ENCODE measurements at places on chromosomes 16 and 17.

GRCh38 chr16:46914556-46915201 lies 30.5 kb downstream of the GPT2 start:
- DNase-seq, result no peak

GRCh38 chr16:64184156-64184555 lies 937.7 kb downstream of the CDH11 start:
- no peak for DNase-seq

- no peak for DNase-seq
These were observed 29.0 kb upstream of the SSTR2 start for GRCh38 chr17:73135766-73136165.

- no peak for DNase-seq
These were observed 17.6 kb downstream of the RPH3AL start for GRCh38 chr17:334974-335481.

DNA sequence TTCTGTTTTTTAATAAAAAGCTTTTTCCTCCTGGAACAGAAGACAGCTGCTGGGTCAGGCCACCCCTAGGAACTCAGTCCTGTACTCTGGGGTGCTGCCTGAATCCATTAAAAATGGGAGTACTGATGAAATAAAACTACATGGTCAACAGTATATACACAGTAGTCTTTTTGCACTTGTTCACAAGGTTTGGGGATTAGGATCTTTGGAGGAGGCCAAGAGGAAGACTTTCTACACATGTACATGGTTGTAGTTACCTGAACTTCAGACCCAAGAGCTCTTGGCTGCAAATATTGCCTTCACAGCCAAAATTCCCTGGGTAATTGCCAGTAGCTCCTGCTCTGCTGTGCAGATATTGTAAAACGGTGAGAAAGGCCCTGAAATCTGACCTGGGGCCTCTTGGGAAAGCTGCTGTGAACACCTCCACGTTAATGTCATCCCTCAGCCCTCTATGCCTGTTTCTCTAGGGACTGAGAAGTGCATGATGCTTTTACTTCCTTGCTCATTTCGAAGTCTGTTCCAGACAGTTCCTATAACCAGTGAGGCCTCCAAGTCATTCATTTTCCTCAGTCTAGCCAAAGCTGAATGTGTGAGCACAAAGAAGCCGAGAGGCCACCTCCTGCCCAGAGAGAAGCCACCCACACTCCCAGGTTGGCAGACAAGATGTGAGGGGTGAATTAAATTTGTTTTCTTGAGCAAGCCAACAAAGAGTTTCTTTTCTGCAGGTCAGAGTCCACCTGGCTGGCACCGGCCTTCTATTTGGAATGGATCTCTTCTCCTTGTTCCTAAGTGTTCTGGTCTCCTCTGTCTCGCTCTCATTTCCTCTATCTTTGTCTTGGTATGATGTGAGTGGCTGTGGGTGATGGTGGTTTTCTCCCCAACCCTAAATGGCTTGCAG lies 15.9 kb downstream of the ANKRD40 start:
- DNase-seq, result no peak

DNA sequence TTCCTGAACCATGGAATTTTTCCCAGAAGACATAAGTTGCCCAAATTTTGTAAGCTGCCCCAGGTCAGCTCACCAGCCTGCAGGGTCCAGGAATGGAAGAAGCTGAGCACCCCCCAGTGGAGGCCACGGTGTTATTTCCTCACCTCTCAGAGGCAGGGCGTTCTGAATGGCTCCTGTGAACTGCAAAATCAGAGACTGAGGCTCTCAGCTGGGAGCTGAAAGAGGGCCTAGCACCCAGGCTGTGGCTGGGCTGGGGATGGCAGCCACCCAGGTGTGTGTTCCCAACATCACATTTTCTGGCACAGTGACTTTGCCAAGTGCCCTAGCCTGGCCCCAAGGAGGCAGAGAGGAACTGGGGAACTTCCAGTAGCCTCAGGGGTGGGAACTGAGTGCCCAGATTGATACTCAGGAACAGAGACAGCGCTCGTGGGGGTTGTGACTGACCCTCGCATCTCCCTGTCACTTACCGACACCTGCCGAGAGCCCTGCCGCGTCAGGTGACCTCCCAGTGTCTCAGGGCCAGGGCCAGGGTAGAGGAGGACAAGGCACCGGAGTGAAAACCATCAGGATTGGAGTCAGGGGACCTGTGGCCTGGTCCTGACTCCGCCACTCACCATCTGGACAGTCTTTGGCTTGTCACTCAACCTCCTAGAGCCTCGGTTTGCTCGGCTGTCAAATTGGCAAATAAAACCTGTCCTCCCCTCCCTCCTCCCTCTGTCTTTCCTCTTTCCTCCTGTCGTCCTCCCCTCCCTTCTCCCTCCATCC lies 11.3 kb downstream of the CACNG4 start:
- no peak for DNase-seq

- DNase-seq, result no peak
These were observed 17.9 kb downstream of the GINS2 start for GRCh38 chr16:85670840-85671239.

DNA sequence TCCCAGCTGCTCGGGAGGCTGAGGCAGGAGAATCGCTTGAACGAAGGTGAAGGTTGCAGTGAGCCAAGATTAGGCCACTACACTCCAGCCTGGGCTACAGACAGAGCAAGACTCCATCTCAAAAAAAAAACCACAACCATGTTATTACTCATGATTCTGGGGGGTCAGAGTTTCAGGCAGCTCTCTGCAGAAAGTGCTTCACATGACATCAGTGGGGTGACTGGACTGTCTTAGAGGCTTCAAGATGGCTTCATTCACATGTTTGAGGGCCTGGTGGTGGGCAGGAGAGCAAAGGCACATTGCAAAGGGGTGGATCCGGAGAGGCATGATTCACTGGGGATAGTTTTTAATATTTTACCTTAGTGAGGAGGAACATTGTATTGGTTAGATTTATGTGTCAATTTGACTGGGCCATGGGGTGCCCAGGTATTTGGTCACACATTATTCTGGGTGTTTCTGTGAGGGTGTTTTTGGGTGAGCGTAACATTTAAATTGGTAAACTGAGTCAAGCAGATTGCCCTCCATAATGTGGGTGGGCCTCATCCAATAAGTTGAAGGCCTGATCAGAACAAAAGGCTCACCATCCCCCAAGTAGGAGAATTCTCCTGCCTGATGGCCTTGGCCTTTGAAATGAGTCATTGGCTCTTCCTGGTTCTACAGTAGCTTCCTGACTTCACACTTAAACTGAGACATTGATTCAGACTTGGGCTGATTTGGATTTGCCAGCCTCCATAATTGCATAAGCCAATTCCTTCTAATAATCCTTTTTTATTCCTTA lies 109.8 kb downstream of the GOSR1 start:
- DNase-seq, result no peak

DNA sequence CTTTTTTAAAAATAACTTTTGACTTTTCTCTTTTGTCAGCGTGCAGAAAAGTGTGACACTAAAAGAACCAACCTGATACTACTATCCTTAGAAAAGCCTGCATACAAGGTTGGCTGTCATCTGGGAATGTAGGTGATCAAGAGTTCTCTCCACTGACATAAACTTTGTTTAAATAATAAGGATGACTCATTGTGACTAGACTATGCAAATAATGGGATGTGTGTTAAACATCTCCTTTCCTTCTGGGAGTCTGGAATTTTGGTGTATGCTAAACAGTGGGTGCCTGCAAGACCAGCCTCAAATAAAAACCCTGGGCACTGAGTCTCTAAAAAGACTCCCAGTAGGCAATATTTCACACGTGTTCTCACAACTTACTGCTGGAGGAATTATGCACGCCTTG lies 373.4 kb downstream of the CNTNAP4 start:
- DNase-seq, result no peak

- no peak for DNase-seq
These were observed 13.5 kb downstream of the ACE start for GRCh38 chr17:63490329-63490728.

DNA sequence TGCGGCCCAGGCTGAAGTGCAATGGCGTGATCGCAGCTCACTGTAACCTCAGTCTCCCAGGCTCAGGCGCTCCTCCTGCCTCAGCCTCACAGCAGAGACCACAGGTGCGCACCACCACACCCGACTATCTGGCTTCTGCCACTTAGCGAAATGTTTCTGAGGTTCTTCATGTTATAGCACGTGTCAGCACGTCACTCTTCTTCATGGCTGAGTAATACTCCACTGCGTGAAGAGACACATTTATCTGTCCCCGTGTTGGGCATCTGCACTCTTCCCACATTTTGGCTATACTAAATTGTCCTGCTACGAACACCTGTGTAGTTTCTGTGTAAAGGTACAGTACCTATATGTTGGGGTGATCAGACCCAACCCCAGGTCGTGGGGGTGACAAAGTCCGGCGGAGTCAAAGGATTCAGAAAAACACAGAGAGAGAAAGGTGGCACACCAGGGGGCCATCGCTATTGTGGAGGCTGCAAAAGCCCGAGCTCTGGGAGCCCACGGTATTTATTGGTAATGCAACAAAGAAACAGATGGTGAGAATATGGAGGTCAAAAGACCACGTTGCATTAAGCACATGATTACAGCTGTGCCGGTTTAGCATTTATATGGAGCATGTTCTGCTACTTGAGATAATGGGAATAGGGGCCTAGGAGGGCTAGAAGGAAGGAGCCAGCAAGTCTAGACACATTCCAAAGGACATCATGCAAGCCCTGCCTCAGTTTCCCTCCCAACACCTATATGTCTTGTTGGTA lies 851 bp upstream of the DPEP1 start:
- no peak for DNase-seq

- DNase-seq, result no peak
These were observed 23.8 kb downstream of the CLTC start for GRCh38 chr17:59643159-59644140.

DNA sequence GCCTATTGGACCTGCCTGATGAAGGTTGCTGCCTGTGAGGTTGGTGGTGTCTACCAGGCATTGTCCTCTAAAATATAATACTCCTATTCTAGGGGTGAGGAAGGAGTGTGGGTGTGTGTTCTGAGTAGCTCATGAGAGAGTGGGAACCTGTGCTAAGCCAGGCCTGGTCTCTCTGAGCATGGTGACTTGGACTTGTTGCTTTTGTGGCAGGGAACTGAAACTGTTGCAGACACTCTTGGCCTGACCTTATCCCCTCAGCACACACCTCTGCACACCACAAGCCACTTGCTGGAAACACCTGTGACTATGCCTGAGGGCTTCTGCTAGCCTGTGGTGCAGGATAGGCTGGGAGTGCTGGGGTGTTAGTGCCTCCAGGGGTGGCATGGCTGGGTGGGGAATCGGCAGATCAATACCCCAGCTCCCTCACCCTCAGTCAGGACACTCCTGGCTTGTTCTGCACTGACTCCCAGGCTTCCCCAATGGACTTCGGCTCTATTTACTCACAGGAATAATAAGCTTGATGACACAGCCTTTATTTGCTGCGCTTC lies 29.9 kb downstream of the PLCG2 start:
- no peak for DNase-seq

DNA sequence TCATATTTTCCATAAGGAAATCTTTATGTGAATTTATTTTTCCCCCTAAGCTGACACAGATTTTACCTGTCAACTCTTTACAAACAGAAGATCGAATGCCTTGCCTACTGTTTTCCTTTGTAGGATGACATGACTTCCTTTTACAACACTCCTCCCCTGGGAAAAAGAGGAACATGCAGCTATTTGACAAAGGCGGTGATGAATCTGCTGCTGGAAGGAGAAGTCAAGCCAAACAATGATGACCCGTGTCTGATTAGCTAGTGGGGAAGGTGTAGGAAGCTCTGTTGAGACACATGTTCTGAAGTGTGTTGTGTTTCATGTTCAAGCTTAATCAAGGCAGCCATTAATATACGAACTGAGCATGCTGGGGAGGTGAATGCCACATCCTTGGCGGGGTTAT lies 238.0 kb downstream of the PHKB start:
- DNase-seq, result no peak

DNA sequence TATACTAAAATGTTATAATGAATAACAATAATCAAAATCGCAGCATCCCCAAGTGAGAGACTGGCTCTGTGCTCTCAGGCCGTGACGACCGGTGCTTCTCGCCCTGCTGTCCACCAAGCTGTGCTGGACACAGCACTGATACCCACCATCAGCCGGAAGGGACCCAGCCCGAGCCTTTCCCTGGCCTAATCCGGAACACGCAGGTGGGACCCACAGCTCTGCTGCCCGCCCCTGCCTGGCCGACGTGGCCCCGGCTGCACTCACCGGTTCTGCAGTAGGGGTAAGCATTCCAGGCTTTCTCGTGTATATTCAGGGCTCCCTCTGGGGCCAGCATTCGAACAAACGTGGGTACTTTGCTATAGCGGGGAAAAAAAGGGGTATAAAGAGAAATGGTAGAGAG lies 14.6 kb downstream of the PITPNA start:
- DNase-seq, result no peak

DNA sequence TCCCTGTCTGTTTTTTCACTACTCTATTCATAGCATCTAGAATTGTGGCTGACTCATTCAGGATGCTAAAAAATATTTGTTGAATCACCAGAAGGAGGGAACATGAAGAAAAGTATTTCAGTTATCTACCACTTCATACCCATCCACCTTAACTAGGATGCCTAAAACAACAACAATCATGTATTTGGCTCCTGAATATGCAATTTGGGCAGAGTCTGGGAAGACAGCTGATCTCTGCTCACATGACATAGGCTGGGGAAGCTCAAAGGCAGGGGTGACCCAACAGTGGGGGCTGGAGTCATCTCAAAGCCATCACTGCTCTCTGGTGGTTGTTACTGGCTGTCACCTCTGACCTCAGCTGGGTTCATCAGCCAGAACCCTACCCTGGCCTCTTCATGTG lies 80.1 kb upstream of the RPL38 start:
- no peak for DNase-seq

DNA sequence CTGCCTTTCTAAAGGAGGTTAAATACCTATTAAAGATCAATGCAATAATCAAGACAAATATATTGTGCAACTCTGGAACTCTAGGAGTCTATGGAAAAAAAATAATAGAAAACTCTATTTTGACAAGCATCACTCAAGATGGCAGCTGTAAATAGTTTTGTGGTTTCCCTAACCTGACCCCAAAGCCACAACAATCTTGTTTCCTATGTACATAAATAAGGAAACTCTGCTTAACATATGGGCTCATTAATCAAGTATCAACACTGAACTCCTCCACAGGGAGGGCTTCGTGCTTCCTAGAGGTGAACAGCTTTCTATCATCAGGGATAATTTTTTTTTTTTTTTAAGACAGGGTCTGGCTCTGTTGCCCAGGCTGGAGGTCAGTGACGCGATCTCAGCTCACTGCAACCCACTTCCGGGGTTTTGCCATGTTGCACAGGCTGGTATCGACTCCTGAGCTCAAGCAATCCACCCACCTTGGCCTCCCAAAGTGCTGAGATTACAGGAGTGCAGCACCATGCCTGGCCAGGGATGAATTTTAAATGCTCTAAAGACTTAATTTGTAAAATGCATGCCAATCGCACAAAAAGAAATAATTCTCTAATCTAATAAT lies 42.5 kb downstream of the ARHGAP17 start:
- DNase-seq, result no peak
